ENCODE measurements at places on chromosomes 11 and 22. TPM values are rescaled to one million over a fixed set of nuclear protein-coding genes. Genes with fewer than 3 reads are reported as not detected.

Gene CXCR5
- 0.48 TPM for total RNA-seq

DNA sequence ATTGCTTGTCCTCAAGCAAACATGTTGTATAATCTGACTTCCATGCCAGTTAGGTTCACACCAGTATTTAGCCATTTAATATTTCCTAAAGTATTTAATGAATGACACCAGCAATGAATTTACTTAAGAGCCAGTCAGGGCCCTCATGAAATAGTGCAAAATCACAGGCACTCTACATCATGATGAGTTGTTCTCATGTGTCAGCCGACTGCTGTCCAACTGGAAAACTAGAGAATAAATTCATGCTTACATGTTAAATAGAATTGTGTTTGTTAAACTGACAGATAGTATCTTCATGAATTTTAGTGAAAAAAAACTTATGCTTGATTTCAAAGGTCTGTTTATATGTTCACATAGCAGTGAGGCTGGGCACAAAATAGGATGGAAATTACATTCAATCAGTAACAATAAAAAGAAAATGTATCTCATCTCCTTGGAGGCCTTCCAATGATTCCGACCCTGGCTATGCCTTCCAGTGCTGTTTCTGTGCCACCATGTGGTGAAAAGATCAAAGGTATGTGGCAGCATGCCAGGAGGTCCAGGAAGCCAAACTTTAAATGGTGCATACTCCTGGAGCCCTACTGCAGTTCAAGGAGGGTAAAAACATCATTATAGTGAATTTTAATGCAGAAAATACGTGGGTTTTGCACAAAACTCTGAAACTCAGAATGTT is 45.2 kb downstream of the CTSC start:
- DNase-seq, result no peak

DNA sequence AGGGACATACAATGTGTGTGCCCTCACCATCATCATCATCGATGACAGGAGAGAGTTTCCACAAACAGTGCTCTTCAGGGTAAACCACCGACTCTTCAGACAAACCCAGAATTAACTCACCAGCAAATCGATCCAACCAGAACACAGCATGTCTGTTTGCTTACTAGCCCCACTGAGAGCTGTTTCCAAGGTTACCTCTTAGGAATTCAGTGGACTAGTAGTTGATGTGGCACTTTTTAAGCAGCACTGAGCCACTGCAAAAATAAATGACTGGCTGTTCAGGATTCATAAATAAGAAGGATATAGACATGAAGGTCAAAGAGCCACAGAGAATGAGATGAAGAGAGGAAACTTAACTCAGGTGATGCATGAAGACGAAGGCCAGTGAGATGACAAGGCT is 83.1 kb downstream of the PARVA start:
- DNase-seq, result no peak

- DNase-seq, result no peak
These were observed 125.5 kb upstream of the NECTIN1 start for GRCh38 chr11:119854521-119854920.

DNA sequence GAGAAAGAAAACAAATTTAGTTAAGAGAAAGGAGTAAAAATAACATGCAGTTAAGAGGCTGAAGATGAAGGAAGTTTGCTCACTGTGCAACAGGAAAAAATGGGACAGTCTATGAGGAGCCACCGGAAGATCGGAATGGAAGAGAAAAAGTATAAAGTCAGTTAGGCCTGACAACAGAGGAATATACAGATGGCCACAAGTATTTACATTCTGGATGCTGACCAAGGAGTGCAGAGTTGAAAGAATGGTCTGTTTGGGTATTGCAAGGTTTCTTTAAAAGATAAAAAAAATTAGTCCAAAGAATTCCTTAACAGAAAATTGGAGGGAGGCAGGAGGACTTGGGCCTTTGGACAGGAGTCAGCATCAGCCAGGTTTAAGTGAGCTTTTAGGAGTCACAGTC is 37.5 kb downstream of the RBFOX2 start:
- DNase-seq, result peak; percentile 75

DNA sequence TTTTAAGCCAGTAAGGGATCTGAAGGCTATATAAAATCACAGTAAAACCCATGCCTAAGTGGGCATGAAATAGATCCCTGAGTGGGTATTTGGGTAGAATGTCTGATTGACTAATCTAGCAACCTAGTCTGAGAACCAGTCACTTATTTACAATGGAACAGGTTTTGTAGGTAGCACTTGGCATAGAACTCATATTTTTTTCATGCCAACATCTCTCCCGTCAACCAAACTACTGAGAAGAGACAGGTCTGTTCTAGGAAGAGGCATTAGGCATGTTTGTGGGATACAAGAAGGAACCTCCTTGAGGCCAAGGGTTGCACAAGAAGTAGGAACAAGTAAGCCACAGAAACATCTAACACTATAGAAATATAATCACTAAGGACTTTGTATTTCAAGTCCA is 840.4 kb upstream of the TENM4 start:
- DNase-seq, result no peak

DNA sequence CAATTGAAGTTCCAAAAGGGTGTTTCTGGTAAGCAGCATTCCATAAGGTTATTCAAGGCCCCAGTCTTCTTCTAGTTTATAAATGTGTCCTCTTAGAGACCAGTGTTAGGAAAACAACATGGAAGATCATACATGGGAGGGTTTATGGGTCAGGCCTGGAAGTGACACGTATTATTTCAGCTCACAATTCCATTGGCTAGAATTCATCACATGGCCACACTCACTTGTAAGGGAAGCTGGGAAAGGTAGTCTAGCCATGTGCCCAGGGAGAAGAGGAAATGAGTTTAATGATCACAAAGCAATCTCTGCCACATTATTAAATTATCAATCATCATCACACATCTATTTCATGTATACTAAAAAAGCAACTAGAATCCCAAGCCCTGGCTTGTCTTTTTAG is 181.7 kb upstream of the TBCEL start:
- no peak for DNase-seq

GRCh38 chr11:61966734-61967115 is 709 bp downstream of the FTH1 start:
- peak; percentile 55 for DNase-seq

DNA sequence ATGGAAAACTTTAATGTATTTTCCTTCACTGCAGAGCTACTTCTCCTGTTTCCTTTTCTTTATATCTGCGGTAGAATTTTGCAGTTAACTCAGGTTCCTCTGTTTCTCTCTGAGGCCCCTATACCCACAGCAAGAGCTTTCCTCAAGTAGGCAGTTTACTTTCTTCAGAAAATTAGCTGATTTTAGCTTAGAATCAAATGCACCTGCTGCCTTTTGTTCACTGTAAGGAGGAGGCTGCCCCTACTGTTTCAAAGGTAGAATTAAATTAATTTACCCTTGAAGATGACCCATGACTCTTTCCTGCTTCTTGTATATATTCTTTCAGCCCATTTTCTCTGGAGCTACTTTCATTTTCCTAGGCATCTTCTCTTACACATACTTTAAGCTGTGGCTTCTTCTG is 68.7 kb upstream of the GDPD4 start:
- no peak for DNase-seq

Gene LDHAL6A
- 0.96 TPM for total RNA-seq

DNA sequence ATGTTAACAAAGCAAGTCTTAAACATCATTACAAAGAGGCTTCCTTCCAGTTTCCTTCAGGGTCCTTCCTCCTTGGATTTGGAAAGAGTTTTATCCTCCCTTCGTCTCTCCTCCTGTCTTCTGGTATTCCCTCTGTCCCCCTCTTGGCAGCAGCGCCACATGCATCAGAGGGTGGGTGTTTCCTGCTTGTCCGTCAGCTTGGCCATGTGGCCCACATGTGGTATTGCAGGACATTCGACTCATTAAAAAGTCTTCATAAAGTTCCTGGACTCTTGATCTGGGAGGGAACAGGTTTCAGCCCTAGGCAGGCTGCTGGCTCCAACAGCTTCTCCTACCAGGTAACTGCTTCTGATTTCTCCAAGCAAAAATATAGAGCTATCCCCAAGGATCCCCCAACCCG is 189.8 kb downstream of the CSNK2A3 start:
- peak; percentile 20 for DNase-seq
